Neural progenitor cell (in vitro differentiated cells): ENCODE measurements at places on chromosomes 3 and 15.

DNA sequence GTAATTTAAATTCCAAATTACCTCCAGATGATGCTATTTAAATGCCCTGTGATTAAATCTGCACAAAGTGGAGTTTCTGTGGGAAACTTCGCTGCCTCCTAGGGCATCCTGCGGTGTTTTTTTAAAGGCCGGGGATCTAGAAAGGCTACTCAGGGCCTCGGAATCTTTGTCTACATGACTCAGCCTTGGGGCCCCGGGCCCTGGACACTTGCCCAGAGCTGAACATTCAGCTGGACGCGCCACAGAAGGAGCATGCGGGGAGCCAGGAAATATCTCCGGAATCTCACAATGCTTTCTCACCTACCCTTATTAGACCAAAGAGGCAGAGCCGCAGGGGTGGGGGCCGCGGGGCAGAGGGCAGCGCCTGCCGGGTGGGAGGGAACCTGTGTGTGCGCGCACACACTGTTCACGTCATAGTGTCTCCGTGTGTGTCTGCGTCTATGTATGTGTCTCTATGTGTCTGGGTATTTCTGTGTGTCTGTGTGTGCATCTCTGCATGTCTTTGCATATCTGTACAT, 145.5 kb upstream of the TPM1 start:
- peak; percentile 51 for DNase-seq

- DNase-seq: no peak
Measured at GRCh38 chr15:45088801-45089711, 24.9 kb downstream of the DUOX2 start.

- no peak for DNase-seq
Measured at GRCh38 chr3:14507757-14508504, 32.2 kb downstream of the GRIP2 start.

- no peak for DNase-seq
Measured at GRCh38 chr3:127690106-127690505, 17.4 kb downstream of the ABTB1 start.

DNA sequence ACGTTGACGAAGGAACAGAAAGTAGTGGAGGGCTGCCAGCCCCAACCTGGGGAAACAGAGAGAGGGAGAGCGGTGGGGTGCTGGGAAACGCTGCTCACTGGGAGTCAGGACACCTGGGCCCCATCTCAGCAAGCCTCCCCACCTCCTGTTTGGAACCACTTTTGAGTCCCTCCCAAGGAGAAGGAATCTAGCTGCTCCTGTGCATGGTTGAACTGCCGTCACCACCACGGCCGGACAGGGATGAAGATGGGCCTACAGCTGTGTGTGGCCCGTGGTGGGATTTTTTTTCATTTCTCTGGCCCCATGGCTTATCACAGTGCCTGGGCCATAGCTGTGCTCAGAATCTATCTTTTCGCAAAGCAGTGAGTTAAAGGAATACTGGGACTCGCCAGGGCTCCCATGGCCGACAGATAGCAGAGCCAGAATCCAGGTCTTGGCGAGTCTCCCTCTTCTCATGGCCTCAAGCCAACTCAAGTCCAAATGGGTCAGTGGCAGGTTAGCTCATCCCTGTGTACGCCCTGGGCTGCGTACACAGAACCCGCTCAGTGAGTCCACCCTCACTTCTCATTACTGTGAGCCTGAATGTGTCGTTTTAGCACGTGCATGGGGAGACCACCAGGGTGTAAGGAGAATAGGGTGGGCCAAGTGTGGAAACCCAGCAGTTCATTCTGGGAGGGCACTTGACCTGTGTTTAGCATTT, 271.2 kb downstream of the FAM43A start:
- DNase-seq: no peak

DNA sequence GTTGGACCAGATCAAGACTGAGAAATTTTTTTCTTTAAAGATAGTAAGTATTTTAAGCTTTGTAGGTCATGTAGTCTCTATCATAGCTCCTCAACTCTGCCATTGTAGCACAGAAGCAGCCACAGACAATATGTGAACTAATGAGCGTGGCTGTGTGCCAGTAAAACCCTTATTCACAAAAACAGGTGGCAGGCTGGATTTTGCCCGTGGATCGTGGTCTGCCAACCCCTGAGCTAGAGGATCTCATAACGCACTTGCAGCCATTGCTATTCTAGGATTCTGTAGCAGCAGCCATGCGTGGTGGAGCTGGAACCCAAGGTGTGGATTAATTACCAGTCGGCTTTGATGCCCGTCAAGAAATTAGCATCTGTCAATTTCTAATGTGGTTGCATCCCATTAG, 68.7 kb upstream of the PLXNA1 start:
- no peak for DNase-seq

GRCh38 chr3:50666837-50667236, 7.9 kb upstream of the DOCK3 start:
- no peak for DNase-seq

DNA sequence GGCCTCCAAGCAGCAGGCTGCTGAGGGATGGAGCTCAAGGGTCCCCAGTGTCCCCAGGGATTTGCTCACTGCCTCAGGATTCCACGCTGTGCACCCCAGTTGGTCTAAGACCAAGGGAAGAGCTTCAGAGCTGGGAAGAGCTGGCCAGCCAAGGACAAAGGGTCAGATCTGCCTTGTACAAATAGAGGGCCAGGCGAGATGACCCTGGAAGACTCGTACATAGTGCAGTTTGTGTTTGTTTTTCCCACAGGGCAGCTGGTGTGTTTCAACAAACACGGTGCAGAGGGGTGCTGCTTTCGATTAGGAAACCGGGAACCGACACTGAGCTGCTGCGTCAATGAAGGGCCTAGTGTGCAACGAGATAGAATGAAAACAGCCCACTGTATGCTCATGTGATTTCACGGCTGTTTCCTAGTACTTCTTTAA, 56.1 kb upstream of the TRPM1 start:
- DNase-seq: no peak

DNA sequence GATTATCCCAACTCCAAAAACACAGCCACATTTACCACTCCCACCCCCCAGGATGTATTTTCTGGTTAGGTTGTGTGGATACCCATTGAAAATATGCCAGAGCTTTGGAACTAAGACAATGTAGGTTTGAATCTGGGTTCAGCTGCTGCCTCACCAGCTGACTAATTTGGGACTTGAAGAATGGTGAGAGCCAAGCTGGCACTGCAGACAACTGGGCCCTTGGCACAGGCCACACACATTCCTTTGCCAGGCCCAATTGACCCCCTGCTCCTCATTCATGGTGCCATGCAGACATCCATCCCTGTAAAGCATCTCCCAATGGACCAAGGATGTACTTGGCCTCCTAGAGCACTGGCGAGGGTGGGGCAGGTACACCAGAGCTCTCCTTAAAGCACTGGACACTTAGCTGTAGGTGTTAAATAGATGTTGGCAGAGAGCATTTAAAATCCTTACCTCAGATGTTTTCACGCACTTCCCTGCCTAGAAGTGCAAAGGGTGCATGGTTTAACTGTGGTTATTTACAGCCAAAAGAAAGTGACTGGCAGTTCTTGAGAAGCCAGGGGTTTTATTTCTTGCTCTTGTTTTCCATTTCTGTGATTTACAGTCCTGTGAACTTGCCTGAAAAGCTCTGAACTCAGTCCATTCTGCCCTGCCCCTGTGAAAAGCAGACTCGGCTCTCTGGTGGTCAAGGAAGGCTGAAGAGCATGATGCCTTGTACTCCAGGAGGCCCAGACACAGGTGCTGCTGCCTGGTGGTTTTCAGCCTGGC, 138.5 kb downstream of the CLSTN2 start:
- no peak for DNase-seq
